ENCODE measurements at places on chromosomes 2 and 18. TPM values are rescaled to one million over a fixed set of nuclear protein-coding genes. Genes with fewer than 3 reads are reported as not detected.

GRCh38 chr2:9188823-9189222, 17.8 kb upstream of the ASAP2 start:
- H3K4me3 ChIP-seq = no peak overlapping the region
- H3K36me3 ChIP-seq = no peaks in the 10 kb centered on the region
- DNase-seq = no peak
- H3K27me3 ChIP-seq = peaks cover 5% of the 10 kb centered on the region

GRCh38 chr18:61544178-61544577, 210.9 kb downstream of the CDH20 start:
- no peaks in the 10 kb centered on the region for H3K36me3 ChIP-seq
- H3K4me1 ChIP-seq = no peaks in the 10 kb centered on the region
- H3K4me3 ChIP-seq = no peak overlapping the region
- no peaks in the 10 kb centered on the region for H3K27me3 ChIP-seq

MRO gene
- not detected for total RNA-seq

ABCG8 gene
- total RNA-seq = not detected

GRCh38 chr2:10760794-10761504, 39.5 kb downstream of the ATP6V1C2 start:
- H3K4me3 ChIP-seq = no peak overlapping the region
- H3K27me3 ChIP-seq = peaks cover 1% of the 10 kb centered on the region
- no peak overlapping the region for H3K27ac ChIP-seq
- no peak for DNase-seq
- H3K36me3 ChIP-seq = no peaks in the 10 kb centered on the region
- H3K4me1 ChIP-seq = no peaks in the 10 kb centered on the region

DNA sequence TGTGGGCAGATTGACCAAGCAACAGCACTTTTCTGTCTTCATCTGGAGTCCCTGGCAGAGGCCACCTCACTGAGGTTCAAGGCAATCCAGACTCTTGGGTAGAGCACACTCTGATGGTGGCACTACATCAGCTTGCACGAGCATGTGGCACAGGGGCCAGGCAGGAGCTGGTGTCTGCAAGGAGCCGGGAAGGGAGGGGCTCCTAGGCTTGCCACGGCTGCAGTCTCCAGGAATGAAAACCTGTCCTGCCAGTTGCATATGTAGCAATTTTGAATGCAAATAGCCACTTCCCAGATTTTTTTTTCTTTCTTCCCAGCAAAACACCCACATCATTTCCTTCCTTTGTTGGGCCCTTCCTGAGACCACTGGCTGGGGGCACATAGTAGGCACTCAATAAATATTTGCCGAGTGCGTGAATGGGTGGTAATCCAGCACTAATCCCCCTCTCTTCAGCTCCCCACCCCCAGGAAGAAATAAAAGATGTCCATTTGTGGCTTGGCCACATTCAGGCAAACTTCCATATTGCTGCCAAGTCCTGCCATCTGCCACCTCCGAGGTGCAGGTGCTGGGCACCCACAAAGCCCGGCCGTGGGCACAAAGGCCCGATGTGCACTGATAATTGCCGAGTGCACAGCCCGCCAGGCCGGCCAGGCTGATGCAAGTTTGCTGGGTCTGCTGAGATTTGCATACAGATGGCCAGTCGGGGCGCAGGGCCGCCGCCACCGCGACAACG, 72.4 kb downstream of the MYCN start:
- peaks cover 33% of the 10 kb centered on the region for H3K27me3 ChIP-seq
- H3K4me1 ChIP-seq = peaks cover 8% of the 10 kb centered on the region
- no peak overlapping the region for H3K4me3 ChIP-seq
- no peak for DNase-seq
- H3K27ac ChIP-seq = no peak overlapping the region

DNA sequence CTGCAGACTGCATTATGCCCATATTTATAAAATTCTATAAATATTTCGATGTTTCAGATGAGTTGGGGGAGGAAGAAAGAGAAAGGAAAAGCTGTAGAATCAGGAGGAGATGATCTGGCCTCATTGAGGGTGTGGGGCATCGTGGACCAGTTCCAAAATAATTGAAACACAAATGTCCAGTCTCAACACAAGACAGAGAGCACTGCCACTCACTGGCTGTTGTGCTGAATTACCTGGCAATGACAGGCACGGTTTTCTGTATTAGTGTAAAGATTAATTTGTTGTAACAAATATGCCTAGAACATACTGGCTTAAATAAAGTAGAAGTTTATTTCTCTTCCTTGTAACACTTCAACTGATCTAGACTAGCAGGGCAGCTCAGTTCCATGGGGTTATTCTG, 24.1 kb downstream of the POLE4 start:
- no peak overlapping the region for H3K27ac ChIP-seq
- H3K27me3 ChIP-seq = no peaks in the 10 kb centered on the region

GRCh38 chr2:151379169-151379568, 21.8 kb downstream of the TNFAIP6 start:
- H3K4me3 ChIP-seq = no peak overlapping the region
- no peaks in the 10 kb centered on the region for H3K27me3 ChIP-seq
- H3K27ac ChIP-seq = no peak overlapping the region
- no peaks in the 10 kb centered on the region for H3K36me3 ChIP-seq
- DNase-seq = no peak
- H3K4me1 ChIP-seq = peaks cover 7% of the 10 kb centered on the region

DNA sequence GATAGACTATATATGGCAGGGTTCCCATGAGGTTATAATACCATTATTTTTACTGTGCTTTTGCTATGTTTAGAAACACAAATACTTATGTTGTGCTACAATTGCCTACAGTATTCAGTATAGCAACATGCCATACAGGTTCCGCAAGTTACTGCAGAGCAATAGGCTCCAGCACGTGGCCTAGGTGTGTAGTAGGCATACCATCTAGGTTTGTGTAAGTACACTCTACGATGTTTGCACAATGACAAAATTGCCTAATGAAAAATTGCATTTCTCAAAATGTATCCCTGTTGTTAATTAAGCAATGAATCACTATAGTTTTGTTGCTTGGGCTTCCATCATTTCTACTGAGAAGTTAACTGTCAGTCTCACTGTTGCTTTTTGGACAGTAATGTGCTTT, 9.8 kb downstream of the CD302 start:
- no peak for DNase-seq
- no peaks in the 10 kb centered on the region for H3K36me3 ChIP-seq
- H3K4me3 ChIP-seq = no peak overlapping the region
